ENCODE measurements at places on chromosomes 7 and 10.

GRCh38 chr7:128123291-128124037, 92.2 kb upstream of the LRRC4 start:
- no peak for DNase-seq

GRCh38 chr7:42107484-42108240, 129.3 kb downstream of the GLI3 start:
- DNase-seq = no peak

DNA sequence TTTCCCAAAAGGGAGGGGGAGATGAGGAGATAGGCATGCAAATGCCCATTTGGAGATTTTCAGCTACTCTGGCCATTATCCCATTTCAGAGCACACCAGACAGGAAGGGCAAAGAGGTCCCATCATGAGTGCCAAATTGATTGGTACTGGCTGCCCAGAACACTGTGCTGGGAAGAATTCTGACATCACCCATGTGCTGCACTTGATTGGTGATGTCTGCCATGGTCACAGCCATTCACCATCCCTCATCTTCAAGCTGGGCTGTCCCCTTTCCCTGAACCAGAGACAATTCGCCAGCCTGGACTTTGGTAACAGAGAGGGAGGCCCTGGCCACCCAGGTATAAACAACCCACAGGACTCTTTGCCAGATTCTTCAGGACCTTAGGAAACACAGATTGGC, 23.2 kb upstream of the RADIL start:
- no peak for DNase-seq

- no peak for DNase-seq
Measured at GRCh38 chr7:98995523-98996149, 117.3 kb downstream of the TRRAP start.

GRCh38 chr7:78019447-78020135, 221.0 kb downstream of the PHTF2 start:
- DNase-seq = no peak

GRCh38 chr7:151673216-151673615, 153.5 kb upstream of the RHEB start:
- DNase-seq = no peak

DNA sequence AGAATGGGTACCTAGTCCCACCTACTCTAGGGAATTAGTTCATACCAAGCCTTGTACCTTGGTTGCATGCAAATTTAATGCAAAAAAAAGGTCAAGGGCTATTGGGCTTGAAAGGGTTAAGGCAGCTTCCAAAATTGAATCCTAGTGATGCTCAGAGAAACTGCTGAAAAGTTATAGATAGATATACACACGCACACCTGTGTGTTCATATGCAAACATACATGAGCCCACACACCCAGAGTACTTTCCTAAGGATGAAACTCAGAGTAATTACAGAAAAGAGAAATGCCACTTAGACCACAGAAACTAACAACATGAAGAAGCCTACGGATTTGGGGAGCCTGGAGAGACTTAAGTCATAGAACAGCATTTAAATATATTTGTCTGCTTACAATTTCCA, 1.5 kb downstream of the SLC25A13 start:
- no peak for DNase-seq

DNA sequence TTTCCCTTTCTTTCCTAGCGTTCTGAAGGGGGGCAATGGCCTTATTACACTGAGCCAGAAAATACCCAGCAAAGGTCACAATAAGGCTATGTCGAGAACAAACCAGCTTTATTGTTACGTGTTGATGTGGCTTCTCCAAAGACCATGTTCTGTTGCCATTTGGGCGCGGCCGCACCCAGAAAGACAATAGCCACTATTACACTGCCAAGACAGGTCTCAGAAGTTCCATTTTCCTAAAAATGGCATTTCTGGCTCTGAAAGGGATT, 77.8 kb downstream of the PROSER2 start:
- DNase-seq = no peak

DNA sequence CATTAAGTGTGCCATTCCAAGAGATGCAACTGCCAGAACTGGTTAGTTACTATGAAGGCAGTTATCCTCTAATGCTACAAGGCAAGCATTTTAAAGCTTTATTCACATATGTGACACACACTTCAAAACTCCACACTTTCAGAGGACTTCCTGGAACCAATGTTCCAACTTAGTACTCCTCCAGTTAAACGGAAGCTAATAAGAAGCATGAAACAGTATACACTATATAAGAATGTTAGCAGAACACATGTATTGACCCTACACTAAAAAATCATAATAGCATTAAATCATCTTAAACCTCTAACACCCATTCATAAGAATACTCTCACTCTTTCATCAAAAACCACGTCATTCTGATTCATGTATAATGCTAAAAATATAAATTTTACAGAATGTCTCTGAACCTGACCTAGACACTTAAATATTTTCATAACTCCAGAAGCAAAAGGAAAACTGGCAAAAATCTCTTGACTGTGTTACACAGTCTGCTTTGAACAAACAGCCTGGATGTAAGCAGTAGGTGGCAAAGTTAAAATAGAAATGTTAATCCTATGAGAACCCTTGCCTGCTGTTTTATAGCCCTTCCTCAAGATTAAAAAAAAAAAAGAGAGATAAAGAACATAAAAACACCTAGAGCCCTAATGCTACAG, 135.0 kb downstream of the SEMA3C start:
- no peak for DNase-seq

DNA sequence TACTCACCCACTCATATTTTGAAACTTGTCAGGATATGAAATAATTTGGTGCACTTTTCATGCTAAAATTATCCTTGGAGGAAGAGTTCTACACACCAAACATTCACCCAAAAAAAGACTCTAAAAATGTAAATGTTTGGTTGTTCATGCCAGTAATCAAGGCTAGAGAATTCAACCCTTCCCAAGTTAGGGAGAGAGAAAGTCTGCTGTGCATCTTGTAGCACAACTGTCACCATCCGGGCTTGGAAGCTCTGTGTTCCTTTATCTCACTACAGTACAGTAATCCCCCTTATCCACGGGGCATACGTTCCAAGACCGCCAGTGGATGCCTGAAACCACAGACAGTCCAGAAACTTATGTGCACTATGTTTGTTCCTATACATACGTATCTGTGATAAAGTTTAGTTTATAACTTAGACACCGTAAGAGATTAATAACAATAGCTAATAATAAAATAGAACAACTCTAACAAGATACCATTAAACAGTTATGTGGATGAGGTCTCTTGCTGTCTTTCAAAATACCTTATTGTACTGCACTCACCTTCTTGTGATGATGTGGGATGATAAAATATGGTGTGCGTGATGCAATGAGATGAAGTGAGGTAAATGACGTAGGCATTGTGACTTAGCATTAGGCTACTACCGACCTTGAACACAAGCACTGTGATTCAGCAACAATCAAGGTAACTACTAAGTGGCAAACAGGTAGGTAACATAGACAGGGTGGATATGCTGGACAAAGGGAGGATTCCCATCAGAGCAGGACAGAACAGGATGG, 24.6 kb upstream of the HECTD2 start:
- no peak for DNase-seq

GRCh38 chr10:109727436-109727835, 195.9 kb downstream of the XPNPEP1 start:
- no peak for DNase-seq

GRCh38 chr10:73865459-73866442, 8.6 kb downstream of the CAMK2G start:
- DNase-seq = peak; percentile 60

DNA sequence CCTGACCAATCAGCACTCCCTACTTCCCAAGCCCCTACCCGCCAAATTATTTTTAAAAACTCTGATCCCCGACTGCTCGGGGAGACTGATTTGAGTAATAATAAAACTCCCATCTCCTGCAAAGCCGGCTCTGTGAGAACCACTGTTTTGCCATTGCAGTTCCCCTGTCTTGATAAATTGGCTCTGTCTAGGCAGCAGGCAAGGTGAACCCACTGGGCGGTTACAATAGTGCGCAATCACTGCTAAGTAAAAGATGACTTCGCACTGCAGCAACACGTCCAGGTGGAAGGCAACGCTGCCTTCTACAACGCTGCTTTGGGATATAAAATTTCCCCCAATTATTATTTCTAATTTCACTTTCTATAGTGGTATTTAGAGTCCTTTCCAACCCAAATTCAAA, 8.9 kb downstream of the SLC37A3 start:
- no peak for DNase-seq

GRCh38 chr7:64888561-64888900, 14.5 kb upstream of the ZNF273 start:
- no peak for DNase-seq

DNA sequence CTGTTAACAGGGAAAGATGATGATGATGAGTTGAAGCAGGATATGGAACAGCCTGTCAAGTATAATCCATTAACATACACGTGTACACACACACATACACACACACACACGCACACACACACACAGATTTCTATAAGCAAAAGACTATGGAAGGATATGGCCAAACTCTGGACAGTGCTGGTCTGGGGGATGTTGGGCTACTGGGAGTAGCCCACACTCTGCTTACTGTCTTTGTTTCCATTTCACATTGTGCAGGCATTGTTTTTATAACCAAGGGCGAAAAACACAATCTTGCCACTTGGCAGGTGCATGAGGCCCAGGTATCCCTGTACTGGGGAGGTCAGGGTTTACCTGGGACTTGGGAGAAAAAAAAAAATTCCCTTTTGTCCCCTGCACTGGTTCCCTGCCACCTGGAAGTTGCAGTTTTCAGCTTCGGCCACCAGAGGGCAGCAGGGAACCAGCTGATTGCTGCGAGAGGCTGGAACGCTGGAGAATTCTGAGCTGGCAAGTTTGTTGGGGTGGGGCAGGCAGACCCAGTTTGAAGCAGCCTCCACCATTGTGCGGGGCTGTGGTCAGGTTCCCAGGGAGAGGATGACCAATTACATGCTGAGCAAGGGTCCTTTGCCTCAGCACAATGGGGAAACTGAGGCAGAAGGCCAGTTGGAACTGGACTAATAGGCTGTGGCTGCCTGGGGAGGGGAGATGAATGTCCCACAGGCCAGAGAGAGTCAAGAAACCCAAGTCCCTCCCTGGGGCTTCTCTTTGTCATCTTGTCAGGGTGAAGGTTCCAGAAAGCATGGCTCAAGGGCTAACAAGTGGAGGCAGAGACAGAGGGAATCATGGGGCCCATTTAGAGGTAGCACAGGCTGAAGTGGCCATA, 27.3 kb downstream of the PPIF start:
- no peak for DNase-seq

DNA sequence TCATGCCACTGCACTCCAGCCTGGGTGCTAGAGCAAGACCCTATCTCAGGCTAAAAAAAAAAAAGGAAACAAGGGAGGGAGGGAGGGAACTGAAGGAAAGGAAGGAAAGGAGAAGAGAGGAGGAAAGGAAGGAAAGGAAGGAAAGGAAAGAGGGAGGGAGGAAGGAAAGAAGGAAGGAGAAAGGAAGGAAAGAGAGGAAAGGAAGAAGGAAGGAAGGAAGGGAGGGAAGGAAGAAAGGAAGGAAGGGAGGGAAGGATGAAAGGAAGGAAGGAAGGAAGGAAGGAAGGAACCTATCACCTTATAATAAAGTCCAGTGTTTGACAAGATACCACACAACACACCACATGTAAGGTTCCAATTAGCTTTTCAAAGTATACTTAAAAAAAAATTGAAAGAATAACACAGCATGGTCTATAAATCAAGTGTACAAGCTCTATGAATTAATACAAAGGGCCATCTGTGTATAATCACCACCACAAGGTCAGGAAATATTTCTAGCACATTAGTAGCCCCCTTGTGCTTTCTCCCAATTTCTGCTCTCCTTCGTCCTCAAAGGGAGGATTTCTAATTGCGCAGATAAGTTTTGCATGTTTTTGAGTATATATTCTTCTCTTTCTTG, 26.4 kb downstream of the RNF216 start:
- no peak for DNase-seq

DNA sequence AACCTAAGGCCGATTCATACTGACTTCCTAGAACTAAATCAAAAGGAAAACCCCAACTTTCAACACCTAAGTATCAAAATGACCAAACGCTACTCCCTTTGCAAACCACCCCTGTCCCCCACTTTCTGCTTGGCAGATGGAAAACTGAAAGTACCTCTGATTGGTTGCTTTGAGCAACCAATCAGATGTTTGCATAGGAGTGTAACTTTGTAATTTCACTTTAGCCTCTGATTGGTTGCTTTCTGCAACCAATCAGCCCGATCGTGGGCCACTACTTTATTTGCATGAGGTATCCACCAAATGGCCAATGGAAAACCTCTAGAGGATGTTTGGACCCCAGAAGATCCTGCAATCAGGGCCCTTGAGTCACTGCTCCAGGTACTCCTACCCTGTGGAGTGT, 12.3 kb upstream of the SNX10 start:
- no peak for DNase-seq

GRCh38 chr7:106329971-106330733, 45.4 kb upstream of the NAMPT start:
- no peak for DNase-seq

- DNase-seq = no peak
Measured at GRCh38 chr10:19048891-19049290, 290 bp downstream of the MALRD1 start.

- DNase-seq = no peak
Measured at GRCh38 chr7:103381280-103382031, 34.0 kb downstream of the PSMC2 start.

DNA sequence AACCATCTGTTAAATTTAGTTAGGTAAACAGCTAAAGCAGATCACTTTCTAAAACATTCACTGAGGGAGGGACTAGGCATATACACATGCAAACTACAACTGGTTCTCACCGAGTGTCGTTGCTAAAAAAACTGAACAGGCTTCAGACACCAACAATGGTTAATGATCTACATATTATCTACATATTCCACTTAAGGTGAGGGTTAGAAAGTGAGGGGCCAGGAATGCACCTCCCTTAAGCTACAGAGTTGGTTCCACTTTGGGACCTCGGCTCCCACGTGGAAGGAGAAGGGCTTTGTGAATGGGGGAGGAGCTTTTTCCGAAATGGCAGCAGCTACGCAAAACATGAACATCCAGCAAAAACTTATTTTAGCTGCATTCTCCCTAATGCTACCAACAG, 5.8 kb downstream of the CTBP2 start:
- no peak for DNase-seq

DNA sequence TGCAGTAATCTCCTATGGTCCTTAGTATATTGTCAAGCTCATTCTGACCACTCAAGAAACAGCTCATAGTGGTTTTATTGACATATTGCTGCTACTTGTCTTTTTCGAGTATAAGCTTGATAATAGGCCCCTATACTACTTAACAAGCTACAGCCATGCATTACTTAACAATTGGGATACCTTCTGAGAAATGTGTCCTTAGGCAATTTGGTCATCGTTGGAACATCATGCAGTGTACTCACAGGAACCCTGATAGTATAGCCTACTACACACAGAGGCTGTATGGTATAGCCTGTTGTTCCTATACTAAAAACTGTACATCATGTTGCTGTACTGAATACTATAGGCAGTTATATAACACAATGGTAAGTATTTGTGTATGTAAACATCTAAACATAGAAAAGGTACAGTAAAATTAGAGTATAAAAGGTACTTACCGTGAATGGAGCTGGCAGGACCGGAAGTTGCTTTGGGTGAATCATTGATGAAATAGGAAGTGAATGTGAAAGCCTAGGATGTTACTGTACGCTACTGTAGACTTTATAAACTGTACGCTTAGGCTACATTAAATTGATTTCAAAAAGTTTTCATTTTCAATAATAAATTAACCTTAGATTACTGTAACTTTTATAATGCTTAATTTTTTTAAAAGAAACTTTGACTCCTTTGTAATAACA, 160.9 kb downstream of the LRRC4 start:
- no peak for DNase-seq
